ENCODE measurements at places on chromosomes 4 and X. TPM values are rescaled to one million over a fixed set of nuclear protein-coding genes. Genes with fewer than 3 reads are reported as not detected.

Gene SLC26A1
- total RNA-seq, result under 0.01 TPM

Gene ARFIP1
- total RNA-seq, result 40.3 TPM

Gene PNMA3
- total RNA-seq, result 0.37 TPM

Gene SOX3
- not detected for total RNA-seq

Gene APOO
- total RNA-seq, result 7.6 TPM

Gene LUZP4
- total RNA-seq, result not detected
